Stimulated activated CD4-positive, alpha-beta T cell treated with anti-CD3 and anti-CD28 coated beads, Interleukin-15, amount 100 ng/mL, for 48 hours (primary cell): ENCODE measurements at places on chromosomes 13 and 19.

DNA sequence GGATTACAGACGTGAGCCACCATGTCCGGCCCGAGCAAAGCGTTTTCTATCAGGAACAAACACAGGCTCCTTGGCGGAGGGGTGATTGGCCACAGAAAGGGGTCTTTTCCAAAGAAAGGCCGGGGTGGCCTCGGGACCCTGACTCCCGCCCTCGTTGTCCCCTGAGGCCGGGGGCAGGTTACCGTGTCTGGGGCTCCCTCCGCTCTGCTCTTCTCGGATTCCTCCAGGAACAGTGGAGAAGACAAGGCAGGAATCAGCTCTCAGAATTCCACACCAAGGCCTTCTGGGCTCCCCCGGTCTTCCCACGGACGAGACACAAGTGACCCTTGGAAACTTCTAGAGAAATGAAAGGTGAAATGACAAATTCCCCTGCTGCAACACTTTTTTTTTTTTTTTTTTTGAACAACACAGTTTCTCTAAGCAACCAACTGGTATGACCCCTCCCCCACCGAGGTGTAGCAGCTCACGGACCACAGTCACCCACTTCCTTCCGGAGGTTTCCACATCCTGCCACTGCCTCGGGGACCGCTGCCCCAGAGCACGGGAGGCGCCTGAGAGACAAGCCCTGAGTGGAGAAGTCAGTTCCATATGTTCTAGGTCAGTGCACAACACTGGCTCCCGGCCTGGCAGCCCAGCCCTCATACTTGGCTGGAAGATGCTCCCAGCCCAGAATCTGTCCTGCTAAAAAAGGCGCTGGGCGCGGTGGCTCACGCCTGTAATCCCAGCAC, 11.0 kb downstream of the MOB3A start:
- DNase-seq: peak; percentile 91

- DNase-seq: no peak
Measured at GRCh38 chr13:49419276-49419675, 24.6 kb downstream of the CAB39L start.

- DNase-seq: no peak
Measured at GRCh38 chr13:59750860-59751259, 412.9 kb downstream of the DIAPH3 start.

GRCh38 chr13:105952233-105952972, 583.1 kb downstream of the EFNB2 start:
- DNase-seq: no peak

GRCh38 chr19:56191711-56192110, 5.9 kb downstream of the ZSCAN5B start:
- no peak for DNase-seq

- DNase-seq: no peak
Measured at GRCh38 chr19:57759096-57759495, 10.4 kb upstream of the ZNF586 start.

GRCh38 chr13:51818781-51819511, 15.0 kb upstream of the DHRS12 start:
- no peak for DNase-seq

- DNase-seq: no peak
Measured at GRCh38 chr19:40933025-40933424, 51.0 kb upstream of the CYP2A7 start.

GRCh38 chr13:49571299-49572240, 13.8 kb downstream of the RCBTB1 start:
- no peak for DNase-seq

DNA sequence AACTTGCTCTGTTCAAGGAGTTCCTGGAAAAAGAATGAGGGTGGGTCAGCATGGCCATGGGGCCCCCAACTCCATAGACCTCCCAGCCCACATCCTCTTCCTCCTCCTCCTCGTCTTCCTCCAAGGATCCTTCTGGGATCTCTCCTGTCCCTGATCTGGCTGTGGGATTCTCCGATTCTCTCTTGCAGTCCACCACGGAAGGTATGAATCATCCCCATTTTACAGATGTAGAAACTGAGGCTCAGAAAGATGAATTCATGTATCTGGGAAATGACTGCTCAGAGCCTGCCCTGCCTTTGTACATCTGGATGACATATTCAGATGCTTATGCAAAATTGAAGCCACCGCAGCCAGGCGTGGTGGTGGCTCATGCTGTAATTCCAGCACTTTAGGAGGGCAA, 2.2 kb upstream of the KANK2 start:
- DNase-seq: no peak

GRCh38 chr19:55962186-55962585, 14.6 kb downstream of the NLRP8 start:
- no peak for DNase-seq

DNA sequence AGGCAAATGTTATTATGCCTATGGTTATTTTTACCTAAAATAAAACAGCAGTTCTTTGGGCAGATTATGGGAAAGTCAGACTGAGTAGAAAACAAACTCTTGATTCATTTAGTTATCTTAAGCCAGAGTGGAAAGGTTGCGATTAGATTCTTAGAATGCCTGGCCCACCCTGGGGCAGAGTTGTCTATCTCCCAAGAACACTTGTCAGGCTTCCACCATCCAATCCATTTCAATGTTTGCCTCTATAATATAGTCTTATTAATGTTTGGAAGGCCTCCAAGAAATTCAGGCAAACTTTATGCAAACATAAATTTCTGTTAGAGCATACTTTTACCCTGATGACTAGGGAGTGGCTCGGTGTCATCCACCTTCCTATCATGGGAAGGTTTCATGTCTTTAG, 207.0 kb downstream of the SLITRK6 start:
- no peak for DNase-seq

- DNase-seq: no peak
Measured at GRCh38 chr13:52399046-52399445, 6.9 kb downstream of the THSD1 start.

- DNase-seq: no peak
Measured at GRCh38 chr19:5333581-5334365, 6.8 kb downstream of the PTPRS start.

GRCh38 chr13:109497917-109498316, 288.5 kb downstream of the IRS2 start:
- no peak for DNase-seq

GRCh38 chr19:49692147-49692506, 1.2 kb downstream of the CPT1C start:
- DNase-seq: no peak

DNA sequence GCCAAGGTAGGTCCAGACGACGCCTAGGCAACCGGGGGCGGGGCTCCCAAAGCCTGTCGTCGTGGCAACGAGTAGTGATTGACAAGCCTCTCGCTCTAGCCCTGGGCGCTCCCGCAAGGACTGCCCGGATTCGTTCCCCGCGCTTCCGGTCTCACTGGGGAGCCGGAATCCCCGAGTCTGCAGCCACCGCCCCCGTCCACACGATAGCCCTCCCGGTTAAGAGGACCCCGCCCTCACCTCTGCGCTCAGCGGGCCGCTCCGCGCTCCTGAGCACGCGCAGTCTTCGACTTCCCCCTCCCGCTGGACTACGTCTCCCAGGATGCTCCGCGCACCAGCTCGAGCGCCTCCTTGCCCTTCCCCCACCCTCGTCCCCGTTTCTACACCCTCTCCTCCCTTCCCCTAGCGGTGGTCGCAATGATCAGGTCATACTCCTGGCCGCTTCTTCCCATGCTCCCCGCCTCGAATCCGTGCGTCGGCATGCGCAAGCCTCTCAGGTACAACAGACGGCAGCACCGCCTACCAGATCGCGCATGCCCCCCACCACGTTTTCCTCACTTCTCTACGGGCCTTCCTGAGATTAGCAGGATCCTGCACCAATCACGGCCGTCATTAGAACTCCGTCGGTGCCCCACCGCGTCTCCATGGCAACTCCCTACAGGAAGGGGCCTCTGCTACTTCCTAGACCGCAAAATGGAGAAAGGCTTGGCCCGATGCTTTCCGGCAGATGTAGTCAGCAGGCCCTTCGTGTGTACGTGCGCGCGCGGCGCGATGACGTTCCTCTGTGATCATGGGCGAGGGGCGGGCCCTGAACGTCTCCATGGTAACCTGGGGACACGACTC, at the start of gene MZF1:
MZF1 (minus strand) TSS at position 518 of the 840 bp plus-strand sequence. CDS start 1,946 bp downstream, outside the sequence.
- peak; percentile 100 for DNase-seq

- no peak for DNase-seq
Measured at GRCh38 chr13:75806117-75806516, 170.0 kb downstream of the LMO7 start.

DNA sequence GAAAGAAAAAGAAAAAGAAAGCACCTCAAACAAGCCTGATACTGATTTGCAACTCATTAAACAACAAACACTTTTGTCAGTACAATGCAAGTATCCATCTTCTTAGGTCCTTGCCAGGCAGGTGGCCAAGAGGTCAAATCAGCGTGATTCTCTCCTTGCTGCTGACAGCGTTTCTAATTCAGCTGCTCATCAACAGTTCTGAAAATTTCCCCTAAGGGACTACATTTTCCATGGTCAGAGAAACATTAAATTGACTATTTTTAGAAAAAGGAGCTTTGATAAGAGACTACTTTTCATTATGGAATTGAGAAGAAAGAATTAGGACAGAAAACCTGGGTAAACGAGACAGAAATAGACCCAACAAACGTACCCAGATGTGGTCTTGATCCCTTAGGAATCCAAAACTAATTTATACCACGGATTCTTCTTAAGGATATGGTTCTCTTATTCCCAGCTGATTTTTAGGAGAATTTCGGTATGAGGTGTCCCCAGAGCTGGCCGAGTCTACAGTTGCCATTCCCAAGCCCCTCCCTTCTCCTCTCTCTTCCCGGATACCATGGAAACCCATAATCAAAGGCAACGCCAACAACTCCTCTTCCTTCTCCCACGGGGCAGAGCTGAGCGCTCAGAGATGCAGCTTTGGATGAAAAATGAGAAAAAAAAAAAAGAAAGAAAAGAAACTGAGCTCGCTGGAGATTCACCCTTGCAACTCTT, 29.5 kb upstream of the CEBPG start:
- no peak for DNase-seq

GRCh38 chr13:73849292-73849691, 284.9 kb downstream of the KLF12 start:
- DNase-seq: peak; percentile 4

DNA sequence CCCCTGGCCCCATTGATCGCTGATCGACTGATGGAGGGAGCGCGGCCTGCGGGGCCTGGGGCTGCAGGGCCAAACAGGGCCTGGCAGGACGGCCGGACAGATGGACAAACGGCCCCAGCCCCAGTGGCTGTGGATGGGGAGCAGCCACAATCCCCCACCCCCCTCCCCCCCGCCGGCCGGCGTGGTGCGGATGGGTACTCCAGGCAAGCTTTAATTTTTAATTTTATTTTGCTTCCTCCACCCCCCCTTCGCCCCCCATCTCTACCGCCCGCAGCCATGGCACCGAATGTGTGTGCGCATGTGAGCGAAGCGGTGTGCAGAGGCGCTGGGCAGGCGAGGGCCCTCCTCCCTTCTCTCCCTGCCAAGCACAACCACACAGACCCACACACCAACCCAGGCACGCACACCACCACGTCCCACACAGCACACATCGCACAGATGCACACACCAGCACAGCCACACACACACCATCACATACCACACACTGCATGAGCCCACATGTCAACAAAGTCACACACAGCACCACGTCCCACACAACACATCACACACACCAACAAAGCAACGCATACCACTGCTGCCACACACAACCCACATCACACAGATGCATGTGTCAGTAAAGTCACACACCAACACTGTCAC, 12.4 kb downstream of the ERFL start:
- no peak for DNase-seq

GRCh38 chr13:80866921-80867320, 526.0 kb upstream of the SPRY2 start:
- no peak for DNase-seq

DNA sequence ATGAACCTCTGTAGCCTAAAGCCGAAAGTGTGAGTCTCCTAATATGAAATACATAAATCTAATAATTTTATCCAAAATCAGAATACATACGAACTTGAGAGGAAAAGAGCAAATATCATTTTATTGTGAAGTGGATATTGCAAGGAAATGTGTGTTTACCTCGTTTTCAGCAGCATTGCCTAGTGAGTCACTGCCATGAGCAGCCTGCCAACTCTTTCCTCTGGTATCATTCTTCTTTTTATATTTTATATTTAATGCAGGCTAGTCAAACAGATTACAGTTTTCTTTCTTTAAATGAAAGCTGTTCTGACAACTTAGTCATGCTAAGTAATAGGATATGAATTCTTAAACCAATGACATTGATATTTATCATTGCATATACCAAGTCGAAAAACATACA, 44.2 kb downstream of the EDNRB start:
- no peak for DNase-seq
